ENCODE measurements at places on chromosomes 2 and 18.

- no peak for DNase-seq
These were observed 184.7 kb downstream of the EIPR1 start for GRCh38 chr2:3192920-3193319.

- no peak for DNase-seq
These were observed 5.0 kb downstream of the RBKS start for GRCh38 chr2:27885234-27885633.

GRCh38 chr18:79576686-79577351, 102.8 kb upstream of the CTDP1 start:
- no peak for DNase-seq

DNA sequence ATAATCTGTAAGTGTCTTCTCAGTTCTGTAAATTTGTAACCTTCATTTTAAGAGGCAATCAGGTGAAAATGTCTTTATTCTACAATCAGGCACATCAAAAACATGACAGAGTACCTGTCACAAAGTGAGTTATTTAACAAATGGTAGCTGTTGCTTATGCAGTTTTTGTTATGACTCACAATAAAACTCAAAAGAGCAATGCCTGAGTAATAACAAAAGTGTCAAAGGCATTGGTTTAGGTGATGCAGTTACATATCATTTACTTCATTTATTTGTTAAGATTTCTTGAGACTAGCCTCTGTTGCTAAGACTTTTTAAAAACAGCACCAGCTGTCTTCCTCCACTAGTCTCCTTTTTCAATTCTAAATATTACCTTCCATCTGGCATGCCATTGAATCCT, 177.8 kb downstream of the KIAA1328 start:
- DNase-seq = no peak

DNA sequence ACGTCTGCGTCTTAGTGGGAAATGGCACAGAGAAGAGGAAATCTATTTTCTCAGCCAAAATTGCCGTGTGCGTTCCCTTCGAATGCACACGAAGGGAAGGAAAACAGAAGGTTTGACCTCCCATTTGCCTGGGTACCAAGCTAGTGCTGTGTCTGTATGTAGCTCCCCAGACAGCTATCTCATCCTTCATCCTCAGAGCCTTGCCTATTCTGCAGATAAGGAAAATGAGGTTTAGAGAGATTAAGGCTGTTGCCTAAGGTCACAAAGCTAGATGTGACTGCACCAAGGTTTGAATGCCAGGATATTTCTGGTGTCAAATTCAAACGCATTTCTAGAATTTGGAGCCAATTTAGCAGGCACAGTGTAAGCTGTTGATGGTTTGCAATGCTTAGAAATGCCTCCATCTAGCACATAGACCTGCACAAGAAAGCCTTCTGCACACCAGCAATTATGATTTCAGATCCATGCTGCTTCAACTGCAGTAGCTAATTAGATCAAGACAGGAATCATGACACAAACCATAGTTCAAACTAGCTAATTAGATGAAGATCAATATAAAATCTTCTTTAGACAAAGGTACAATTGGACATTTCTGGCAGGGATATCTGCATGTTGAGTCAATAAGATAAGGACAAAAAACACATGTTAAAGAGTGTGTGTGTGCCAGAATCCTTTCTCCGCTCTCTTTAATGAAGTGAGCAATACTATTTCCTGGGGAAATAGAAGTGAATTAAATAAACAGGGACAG, 115.1 kb downstream of the CMPK2 start:
- no peak for DNase-seq

DNA sequence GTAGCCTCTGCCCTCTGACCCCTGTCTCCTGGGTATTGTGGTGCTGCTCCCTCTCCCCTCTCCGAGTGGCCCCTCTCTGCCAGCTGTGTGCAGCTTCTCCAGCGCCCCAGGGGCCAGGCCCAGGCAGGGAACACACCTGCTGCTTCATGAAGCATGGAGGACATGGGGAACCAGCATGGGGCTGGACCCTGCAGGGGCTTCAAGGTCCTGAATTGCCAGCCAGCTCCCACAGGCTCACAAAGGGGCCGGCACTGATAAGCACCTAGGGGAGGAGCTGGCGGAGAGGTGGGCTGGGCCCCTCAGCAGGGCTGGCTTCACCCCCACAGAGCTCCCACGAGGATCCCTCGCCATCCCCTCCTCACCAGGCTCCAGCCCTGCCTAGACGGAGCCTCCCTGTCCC, 77.4 kb upstream of the GPC1 start:
- DNase-seq = no peak

GRCh38 chr18:79451237-79452125, 55.8 kb downstream of the NFATC1 start:
- DNase-seq = no peak

All from HS-5 (cell line).